Fibroblast of skin of right quadriceps (primary cell): ENCODE measurements at places on chromosomes 7 and 10.

DNA sequence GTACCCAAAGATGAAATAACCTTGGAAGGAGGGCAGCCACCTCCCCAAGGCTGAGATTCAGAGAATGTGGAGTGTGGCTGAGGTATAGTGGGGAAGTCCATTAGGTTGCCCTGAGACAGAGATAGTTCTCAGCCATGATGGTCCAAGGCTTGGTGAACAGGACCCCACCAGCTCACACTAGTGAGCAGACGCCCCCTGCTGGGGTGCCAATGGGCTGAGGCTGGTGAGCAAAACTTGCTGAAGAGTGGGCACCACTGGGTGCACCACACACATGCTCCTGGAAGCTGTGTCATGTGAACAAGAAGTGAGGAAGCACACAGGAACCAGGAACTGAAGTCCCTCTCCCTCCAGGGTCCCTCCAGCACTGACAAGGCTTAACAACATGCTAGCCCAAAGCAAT, 8.9 kb downstream of the FBXL13 start:
- DNase-seq = peak; percentile 37

DNA sequence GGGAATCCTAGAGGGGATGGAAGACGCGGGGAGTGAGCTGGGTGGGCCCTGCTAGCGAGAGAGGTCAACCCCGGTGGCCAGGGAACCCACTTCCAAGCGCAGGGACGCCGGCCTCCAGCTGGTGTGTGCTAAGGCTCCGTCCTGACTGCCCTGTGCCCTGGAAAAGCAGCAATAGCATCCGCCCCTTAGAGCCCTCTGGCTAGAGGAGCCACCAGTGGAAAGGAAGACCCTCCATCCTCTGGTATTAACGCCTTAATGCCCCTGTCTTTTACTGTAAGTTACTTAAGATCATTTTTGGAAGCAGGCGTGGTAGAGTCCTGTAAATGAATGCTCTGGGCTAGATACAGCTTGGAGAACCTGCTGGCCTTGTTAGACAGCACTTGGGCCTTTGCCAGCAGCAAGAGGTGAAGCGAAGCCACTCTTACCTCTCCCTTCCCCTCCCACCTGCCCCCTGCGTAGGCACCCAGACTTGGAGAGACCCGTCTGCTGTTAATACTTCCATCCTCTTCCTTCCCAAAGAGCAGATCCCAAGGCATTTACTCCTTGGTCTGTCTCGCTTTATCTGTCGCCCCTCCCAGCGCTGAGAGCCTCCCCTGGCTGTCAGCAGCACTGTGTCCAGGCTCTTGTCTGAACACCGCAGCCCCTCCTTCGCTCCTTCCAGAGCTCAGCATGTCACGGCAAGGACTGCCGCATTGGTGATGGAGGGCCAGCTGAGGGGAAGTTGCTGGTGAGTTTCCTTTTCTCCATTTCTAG, 4.6 kb downstream of the REPIN1 start:
- DNase-seq = no peak

- DNase-seq = no peak
Measured at GRCh38 chr10:76763376-76763775, 874.2 kb downstream of the KCNMA1 start.

DNA sequence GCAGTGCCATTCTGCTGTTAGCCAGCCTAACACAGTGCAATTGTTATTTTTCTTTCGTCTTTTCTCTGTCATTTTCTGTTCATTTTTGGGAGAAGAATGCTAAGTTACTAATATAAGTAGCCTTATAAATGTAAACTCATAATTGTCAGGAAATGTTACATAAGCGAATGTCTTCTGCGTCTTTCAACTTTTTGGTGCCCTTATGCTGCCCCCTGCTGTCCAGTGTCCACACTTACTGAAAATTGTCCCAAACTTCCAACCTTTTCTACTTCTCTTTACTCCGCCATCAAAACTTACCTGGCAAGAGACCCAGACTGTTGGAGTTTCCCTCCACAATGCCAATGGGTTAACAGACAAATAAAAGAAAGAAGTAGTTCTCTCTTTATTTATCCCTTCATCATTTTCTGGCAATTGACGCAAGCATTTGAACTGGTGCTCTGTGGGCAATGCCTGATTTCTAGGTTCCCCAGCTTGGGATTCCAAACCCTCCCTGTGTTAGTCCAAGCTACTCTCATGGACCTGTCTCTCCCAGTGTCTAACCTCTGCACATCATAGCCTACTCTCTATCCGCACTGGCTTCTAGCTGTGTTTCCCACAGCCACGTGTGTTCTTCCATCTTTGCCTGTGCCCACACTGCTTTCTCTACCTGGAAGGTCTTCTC, 21.0 kb upstream of the EPC1 start:
- peak; percentile 58 for DNase-seq

GRCh38 chr7:38681882-38682281, 50.7 kb upstream of the AMPH start:
- peak; percentile 42 for DNase-seq

DNA sequence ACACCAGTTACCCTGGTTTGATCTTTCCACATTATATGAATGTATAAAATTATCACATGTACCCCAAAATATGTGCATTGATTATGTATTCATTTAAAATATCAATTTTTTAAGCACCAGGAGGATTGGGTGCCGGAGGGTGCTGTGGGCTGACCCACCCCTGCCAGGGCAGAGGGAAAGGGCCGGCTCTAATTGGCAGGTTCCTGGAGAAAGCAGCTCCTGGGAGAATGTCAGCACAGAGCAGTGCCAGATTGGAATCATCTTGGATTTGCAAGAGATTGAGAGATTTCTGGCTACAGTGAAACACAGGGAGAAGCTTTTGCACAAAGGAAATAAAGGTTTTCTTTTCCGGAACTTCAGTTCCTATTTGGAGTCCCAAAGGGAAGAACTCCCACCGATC, 264.4 kb upstream of the TCERG1L start:
- DNase-seq = no peak

DNA sequence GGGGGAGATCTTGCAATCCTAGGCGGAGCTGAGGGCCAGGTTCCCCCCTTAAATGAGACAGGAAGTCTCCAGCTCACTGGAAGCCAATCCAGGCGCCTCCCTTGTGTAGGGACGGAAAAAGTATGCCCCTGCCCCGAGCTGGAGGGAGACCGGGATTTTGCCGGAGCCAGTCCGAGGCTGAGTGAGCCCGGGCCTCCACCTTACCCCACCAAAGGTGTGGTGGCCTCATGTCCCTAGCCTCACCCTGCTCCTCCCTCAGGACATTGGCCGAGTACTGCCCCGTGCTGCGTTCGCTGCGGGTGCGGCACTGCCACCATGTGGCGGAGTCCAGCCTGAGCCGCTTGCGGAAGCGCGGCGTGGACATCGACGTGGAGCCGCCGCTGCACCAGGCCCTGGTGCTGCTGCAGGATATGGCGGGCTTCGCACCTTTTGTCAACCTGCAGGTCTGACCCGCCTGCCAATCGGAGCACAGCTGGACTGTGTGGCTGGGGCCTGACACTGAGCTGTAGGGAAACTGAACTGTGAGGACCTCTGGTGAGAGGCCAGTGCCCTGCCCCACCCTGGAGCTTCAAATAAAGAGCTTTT, 2.0 kb downstream of the FBXL15 start:
- peak; percentile 54 for DNase-seq

DNA sequence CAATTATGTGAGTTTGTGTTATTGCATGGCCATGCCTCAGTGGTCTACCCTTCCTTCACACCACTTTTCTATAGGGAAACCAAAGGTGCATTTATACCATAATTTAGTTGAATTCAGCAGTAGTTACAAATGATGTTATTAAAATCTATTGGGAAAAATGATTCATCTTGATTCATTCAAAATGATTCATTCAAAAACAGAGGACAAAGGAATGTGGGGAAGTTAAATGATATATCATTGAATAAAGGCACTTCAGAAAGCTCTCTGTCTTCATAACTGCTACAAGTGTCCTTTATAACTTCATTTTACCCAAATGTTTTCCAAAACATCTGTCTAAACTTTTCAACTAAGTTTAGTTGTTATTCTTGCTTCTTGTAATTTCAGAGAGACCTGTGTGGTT, 722.9 kb downstream of the GRM8 start:
- peak; percentile 19 for DNase-seq

- DNase-seq = peak; percentile 15
Measured at GRCh38 chr7:70132852-70133690, 534.8 kb downstream of the AUTS2 start.

DNA sequence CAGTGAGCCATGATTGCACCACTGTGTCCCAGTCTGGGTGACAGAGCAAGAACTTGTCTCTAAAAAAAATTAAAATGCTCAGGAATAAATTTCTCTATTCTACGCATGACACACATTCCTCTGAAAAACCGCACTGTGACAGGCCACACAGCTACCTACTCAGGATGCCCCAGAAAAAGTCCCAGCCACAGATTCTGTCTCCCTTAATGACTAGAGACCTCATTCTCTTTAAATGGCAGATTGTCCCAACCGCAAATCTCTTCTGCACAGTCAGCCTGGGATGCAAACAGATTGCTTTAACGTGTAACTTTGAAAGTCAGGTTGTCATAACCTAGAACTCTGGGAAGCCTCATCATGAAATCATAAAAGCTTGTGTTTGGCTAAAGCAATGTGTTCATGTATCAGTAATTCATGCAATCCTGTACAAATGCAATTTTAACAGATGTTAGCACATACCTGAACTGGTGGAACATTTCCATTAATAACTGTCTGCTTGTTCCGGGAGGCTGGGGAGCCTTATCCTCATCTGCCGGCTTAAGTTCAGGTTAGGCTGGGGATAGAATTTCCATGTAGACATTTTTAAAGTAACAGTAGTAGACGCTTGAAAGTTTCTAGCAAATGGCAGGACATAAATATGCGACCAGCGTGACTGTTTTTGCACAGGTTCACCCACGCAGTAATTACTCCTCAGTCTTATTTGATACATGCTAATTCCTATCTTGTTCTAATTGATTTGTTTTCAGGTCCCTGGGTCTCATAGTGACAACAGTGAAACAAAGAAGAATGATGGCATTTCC, 26.2 kb upstream of the MSRB2 start:
- no peak for DNase-seq

DNA sequence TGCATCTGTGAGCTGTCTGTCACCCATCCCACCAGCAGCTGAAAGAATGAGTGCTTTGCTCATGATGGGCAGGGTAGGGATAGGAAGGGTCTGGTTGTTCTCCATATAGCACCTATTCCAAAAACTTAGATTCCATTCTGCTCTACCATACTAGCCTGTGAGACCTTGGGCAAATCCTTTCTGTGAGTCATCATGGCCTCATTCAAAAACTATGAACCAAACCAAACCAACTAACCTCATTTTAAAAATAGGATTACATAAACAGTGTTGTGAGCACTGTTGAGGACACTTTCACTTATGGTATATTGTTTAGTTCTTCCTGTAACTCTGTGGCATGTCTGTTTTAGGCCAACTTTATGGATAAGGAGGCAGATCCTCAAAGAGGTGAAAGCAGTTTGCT, 30.9 kb upstream of the STEAP4 start:
- peak; percentile 56 for DNase-seq

DNA sequence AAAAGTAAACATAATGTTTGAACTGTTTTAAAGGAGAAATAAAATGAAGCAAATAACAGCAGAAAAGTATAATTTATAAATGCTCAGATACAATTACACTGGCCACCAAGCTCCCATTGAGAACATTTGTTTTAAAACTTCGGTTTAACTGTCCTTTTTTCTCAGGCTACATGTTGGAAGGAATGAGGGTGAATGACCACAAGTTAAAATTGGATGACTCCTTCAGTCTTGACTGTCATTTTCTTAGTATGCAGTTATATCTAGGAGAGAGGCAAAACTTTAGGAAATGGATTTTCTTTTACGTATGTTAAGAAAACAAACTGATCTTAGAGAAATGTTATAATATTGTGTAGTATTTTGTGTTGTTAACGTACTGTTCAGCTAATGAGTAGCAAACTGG, 5.0 kb downstream of the TRIM24 start:
- DNase-seq = no peak

GRCh38 chr10:9911488-9911887, 1106.2 kb upstream of the CELF2 start:
- DNase-seq = no peak

DNA sequence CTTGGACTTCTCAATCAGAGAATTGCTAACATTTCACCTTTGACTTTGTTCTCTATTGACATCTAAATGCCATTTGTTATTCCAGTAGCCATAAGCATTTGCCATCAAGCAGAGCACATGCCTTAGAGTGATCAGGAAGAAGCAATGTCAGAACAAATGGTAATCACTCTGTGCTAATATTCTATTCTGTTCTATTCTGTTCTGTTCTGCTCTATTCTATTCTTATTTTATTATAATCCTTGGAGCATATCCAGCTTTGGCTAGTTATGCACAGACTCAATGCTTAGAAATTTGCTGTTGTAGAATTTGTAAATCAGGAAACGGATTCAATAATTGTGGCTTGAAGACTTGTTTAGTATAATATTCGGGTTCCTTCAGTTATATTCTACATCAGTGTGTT, 175.4 kb downstream of the EXOC4 start:
- DNase-seq = no peak

DNA sequence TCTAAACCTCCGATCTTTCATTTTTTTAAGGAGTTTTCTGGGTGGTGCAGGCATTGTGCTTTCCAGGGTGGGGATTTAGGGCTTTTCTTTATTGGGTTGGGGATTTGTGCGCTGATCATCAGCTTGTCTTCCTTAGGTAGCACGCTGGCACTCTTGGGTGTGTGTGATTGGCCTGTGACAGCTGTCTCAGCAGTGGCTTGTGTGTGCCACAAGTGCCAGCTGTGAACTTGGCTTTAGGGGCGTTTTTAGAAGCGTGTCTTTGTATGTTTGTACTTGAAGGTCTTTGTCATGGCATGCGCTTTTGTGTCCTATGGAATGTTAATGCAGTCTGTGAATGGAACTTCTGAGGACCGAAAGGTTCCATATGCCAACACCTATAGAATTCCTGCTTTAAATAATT, 788 bp downstream of the AKAP9 start:
- peak; percentile 15 for DNase-seq

- DNase-seq = no peak
Measured at GRCh38 chr10:114697061-114697598, 39.1 kb upstream of the ABLIM1 start.

- no peak for DNase-seq
Measured at GRCh38 chr7:120709972-120710320, 148.0 kb downstream of the TSPAN12 start.

- DNase-seq = no peak
Measured at GRCh38 chr10:121578965-121579364, 19.3 kb downstream of the FGFR2 start.

GRCh38 chr10:132559538-132559937, 22.0 kb downstream of the INPP5A start:
- no peak for DNase-seq

DNA sequence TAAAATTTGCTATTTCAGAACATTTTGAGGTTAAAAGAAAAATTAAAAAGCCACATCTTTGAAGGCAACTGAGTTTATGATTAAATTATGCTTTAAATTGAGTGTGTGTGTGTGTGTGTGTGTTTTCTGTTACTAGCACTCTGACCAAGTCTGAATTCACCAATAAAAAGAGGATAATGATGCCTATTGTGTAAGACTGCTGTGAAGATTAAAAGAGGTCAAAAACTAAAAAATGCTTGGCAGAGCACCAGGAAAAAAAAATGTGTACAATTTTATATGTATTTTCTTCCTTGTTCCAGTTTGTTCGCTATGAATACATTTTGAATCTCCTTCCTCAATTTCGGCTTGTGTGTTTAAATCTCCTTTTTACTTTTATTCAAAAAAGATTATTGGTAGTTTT, 316.6 kb upstream of the MAGI2 start:
- DNase-seq = peak; percentile 22
